Fibroblast of the conjunctiva (primary cell): ENCODE measurements at places on chromosomes 3 and 15.

GRCh38 chr15:74239051-74239705, 3.1 kb downstream of the CCDC33 start:
- DNase-seq = no peak

DNA sequence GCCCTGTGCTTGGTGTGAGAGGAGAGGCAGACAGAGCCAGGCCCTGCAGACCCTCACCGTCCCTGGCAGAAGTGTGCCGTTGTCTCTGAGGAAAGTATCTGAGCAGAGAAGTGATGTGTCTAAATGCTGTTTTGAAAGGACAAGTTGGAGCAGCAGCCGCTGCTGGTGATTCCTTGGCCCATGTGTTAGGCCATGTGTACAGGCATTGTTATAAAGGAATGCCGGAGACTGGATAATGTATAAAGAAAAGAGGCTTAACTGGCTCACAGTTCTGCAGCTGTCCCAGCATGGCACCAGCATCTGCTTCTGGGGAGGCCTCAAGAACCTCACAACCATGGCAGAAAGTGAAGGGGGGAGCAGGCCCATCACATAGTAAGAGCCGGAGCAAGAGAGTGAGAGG, 334.6 kb upstream of the ATP10A start:
- no peak for DNase-seq

- DNase-seq = no peak
These were observed 63.8 kb downstream of the BLM start for GRCh38 chr15:90780916-90781315.

DNA sequence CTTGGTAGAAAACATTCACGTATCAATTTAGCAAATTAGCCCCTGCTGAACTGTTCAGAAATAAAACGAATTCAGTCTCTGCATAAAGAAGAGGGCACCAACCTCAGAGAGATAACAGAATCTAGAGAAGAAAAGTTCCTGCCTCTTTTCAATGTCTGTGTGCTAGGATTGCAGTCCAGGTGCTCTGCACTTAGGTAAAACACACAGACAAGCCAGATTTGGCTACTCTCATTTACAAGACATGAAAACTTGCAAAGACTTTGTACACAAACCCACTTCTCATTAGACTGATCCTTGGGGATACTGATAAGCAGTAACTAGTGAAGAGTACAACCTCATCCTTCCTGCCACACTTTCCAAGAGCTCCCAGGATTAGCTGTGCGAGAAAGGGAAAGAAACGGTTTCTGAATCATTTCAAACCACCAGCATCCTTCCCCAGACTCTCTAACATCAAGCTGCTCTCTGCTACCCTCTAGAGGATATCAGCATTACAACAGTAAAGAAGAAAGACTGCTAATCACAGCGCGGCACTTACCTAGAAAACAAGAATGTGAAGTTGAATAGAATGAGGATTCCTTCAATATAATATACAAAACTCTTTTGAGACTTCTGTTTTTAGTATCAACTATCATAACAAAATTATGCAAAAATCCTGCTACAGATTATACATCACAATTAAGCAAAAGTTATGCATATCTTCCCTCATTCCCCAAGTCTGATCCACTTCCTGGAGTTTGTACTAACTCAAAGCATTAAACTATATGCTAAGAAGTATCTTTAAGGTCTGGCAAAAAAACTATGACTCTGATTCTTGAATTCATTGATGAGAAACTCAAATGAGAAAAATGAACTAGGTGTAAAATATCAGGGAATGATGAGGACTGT, 306.4 kb downstream of the MAGI1 start:
- DNase-seq = peak; percentile 41

- DNase-seq = no peak
These were observed 23.7 kb downstream of the ARRDC4 start for GRCh38 chr15:97984157-97984556.

- DNase-seq = no peak
These were observed 96.3 kb downstream of the EOMES start for GRCh38 chr3:27625864-27626263.

- no peak for DNase-seq
These were observed 79.3 kb downstream of the CGGBP1 start for GRCh38 chr3:87979527-87979926.

GRCh38 chr3:152266221-152266995, 2.3 kb upstream of the MBNL1 start:
- DNase-seq = peak; percentile 98

DNA sequence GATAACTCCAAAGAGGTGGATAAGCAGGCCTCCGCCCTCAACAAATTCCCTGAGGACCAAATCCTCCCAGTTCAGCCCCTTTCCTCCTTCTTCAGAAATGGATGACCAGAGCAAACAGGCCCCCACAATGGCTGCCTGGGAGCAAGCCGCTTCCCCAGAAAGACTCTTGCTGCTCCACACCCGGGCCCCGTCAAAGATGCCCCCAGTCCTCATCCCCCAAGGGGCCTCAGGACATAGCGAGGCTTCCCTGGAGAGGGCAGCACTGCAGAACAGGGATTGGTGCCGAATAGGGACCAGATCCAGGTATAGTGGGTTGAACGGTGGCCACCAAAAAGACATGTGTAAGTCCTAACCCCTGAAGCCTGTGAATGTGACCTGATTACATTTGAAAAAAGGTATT, 502.3 kb downstream of the SHQ1 start:
- DNase-seq = no peak

DNA sequence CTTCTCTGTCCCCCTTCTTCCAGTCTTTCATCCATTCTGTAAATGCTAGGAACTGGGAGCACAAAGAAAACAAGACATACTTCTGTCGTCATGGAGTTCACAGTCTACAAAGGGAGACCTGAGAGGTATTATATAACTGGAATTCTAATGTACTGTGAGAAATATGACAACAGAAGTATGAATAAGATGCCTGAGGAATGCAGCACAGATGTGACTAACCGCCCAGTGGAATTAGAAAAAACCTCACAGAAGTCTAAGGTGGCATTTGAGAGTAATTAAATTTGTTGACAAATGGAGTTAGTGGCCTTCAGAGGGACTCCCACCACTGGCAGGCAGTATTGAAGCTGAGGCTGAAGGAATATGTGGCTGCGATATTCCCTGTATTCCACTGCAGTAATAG, 168.5 kb upstream of the FAM3D start:
- no peak for DNase-seq

- no peak for DNase-seq
These were observed 87.7 kb upstream of the KLF13 start for GRCh38 chr15:31238906-31239305.

DNA sequence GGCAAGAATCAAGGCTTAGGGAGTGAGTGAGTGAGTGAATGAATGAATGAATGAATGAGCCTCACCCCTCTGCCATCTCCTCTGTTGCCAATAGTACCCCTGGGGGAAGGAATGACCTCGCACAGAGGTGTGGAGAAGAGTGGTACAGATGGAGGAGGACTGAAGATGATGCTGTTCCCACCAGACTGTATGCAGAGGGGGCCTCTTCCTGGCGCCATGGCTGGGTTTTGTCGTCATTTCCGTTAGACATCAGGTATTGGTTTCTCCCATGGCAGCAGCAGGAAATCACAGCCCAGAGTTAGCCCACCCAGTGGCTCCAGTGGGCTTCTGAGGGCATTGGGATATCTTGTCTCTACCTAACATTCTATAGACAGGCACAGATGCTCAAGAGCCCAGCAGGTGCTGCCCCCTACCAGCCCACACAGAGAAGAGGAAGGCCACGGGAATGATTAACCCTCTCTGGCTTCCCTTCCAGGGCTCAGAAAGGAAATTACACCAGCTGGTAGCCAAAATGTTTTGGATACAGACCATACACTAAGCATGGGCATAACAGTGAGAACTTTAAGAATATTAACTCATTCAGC, 109.8 kb upstream of the SLC6A11 start:
- no peak for DNase-seq

DNA sequence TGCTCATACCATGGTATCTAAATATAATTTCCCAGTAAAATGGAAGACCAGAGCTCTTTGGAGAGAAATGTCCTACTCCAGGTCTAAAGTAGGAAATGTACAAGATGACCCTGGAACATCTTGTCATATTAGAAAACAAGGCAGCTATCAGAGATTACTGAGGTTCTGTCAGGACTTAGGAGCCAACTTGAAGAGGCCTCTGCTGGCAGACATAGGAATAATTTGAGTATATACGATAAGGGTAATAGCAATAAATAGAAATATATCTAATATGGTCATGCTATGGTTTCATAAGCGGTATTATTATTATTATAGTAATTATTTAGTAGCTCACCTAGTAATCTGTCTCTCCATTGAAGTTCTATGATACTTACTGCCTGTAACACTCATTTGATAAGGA, 224.2 kb downstream of the SOX2 start:
- DNase-seq = no peak

DNA sequence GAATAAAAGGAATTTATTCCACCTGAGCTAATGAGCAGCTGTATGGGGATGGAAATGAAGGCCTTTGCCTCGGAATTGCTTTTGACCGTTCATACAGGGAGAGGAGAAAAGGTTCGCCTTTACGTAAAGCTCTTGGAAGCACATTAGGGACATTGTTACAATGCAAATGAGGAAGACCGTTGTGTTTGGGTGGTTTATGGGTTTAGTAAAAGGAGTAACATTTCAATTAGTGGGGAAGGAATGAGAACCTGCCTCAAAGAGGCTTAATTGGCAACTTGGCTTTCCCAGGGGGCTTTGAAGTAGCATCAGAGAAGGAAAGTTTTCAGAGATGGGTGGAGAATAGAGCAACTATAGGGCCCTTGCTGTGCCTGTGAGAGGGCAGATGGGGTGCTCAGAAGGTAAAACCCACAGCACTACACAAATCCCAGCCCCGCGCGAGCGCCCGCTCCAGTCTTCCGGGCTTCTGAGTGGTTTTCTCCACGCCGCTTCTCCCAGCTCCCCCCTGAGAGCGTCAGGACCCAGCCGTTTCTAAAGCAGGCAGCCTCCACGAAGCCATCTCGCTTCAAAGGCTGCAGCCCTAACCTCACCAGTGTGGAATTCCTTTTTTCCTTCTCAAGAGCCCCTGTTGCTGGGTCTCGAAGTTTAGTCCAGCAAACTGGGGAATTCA, 192.0 kb upstream of the HES1 start:
- no peak for DNase-seq

DNA sequence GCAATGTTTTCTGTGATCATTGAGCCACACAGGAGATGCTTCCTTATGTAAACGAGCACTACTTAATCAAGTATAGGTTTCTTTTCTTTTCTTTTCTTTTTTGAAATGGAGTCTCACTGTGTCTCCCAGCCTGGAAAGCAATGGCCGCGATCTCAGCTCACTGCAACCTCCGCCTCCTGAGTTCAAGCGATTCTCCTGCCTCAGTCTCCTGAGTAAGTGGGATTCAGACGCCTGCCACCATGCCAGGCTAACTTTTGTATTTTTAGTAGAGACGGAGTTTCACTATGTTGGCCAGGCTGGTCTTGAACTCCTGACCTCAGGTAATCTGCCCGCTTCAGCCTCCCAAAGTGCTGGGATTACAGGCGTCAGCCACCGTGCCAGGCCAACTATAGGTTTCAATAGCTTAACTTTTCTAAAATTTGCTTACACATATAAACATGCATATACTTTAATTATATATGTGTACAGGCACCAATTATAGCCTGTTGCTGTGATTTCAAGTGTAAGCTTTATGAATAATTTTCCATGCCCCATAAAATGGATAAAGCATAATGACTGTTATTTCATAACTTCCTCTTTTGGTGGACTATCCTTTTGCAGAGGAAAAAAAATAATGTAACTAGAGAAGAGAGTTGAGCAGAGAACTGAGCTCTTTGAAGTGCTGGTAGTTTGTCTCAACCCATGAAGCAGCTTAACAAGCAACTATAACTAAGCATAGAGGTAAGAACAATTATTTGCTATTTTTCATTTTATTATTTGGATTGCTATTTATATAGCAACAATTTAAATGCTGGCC, 24.8 kb upstream of the MBNL1 start:
- no peak for DNase-seq

GRCh38 chr15:95327183-95327525, 1003.3 kb upstream of the NR2F2 start:
- DNase-seq = no peak

- DNase-seq = no peak
These were observed 3.8 kb downstream of the GPR156 start for GRCh38 chr3:120281261-120281660.

- DNase-seq = no peak
These were observed 8.0 kb downstream of the TRIM71 start for GRCh38 chr3:32825601-32826375.

GRCh38 chr15:91882858-91883586, 29.5 kb downstream of the SLCO3A1 start:
- DNase-seq = no peak

DNA sequence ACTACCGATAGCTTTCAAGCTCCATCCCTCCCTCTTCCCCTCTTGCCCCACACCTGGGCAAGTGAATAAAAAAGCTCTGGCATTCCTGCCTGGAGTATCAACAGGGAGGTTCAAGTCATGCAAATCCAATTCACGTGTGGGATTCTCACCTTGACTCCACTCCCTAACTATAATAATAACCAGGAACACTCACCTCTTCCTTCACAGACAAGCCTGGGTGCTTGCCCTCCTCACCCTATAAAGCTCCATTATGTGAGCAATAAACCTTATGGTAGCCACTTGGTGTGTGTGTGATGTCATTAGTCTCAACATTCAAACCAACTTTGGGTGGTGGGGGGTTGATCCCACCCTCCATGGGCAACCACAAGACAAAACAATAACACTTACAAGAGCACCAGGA, 16.6 kb downstream of the CHDH start:
- DNase-seq = no peak

DNA sequence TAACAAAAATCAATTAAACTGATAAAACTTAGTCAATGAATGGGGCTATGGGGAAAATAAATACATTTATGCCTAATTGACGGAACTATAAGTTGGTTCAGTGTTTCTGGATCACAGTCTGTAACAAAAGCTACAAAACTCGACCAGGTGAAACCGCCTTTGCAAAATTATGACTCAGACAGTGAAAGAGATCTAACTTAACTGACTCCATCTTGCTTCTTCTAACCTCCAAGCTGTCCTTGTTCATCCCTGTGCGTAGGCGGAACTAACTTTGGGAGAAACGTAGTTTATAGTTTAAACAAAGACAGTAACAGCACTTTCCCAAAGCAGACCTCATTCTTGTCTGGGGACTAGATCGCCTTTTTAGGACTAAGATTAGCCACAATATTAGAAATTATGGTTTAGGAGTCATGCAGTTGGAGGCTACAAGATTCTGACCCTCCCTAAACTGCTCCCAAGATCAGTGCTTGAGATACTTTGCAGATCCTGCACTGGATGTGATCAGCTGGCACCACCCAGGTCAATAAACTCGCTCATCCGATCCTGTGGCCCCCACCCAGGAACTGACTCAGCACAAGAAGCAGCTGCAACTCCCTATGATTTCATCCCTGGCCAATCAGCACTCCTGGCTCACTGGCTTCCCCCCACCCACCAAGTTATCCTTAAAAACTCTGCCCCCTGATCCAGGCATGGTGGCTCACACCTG, 7.2 kb upstream of the MFGE8 start:
- DNase-seq = peak; percentile 67

- DNase-seq = no peak
These were observed 87.7 kb upstream of the DCLK3 start for GRCh38 chr3:36852071-36852470.
